ENCODE measurements at places on chromosomes 12 and 14.

GRCh38 chr12:1443421-1444141, 150.8 kb downstream of the FBXL14 start:
- no peak for DNase-seq

- DNase-seq, result no peak
Observed at GRCh38 chr12:29505122-29505521, 7.6 kb upstream of the OVCH1 start.

GRCh38 chr14:68042586-68043210, 223.1 kb downstream of the RAD51B start:
- DNase-seq, result no peak

GRCh38 chr14:56808383-56809269, 1.7 kb downstream of the OTX2 start:
- peak; percentile 65 for DNase-seq

- DNase-seq, result no peak
Observed at GRCh38 chr12:79140711-79141110, 276.1 kb downstream of the SYT1 start.

DNA sequence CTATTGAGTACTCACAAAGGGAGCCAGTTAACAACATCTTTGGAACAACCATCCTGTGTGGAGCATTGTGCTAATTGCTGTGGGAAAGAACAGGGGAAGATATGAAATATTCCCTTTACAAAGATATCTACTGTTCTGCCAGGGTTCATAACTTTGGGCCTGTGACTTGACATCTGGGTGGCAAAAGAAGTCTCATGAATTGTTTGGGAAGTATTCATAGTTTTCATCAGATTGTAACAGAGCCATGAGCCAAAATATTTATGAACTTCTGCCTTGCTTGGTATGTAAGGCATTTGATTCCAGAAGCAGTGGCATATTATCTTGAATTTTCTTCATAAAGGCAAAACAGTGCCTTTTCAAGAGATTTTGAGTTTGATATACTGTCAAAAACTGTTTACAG, 816.2 kb downstream of the DIO2 start:
- no peak for DNase-seq

DNA sequence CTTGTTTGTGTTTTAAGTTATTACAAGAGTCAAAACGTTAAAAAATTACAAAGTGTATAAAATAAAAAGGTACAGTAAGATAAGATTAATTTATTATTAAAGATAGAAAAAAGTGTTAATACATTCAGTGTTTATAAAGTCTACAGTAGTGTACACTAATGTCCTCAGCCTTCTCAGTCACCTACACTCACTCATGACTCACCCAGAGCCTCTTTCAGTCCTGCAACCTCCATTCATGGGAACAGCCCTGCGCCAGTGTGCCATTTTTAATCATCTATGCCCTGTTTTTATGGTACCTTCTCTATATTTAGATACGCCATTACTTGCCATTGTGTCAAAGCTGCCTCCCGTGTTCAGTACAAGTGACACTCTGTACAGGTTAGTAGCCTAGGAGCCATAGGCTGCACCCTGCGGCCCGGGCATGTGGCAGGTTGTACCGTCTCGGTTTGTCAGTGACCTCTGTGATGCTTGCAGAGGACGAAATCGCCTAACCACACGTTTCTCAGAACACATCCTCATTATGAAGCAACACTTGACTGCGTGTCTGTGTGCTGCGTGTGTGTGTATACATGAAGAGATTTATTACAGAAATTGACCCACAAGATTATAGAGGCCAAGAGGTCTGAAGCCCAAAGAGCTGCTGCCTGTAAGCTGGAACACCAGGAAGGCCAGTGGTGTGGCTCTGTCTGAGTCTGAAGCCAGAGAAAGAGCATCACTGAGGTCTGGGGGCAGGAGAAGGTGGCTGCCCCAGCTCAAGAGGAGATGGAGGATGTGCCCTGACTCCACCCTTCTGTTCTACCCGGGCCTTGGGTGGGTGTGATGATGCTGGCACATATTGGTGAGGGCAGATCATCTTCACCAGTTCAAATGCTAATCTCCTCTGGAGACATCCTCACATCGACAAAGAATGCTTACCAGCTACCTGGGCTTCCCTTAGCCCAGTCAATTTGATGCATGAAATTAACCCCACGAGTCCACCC, 116.6 kb upstream of the C14orf180 start:
- no peak for DNase-seq

- DNase-seq, result no peak
Observed at GRCh38 chr12:93500201-93500600, 32.9 kb downstream of the MRPL42 start.

- no peak for DNase-seq
Observed at GRCh38 chr14:68665131-68665530, 127.7 kb downstream of the ZFP36L1 start.

GRCh38 chr14:24309538-24310264, at the start of gene LTB4R2:
Gene LTB4R2 (plus strand): TSS chr14:24310140. CDS start chr14:24310665, 525 bp downstream.
- no peak for DNase-seq

DNA sequence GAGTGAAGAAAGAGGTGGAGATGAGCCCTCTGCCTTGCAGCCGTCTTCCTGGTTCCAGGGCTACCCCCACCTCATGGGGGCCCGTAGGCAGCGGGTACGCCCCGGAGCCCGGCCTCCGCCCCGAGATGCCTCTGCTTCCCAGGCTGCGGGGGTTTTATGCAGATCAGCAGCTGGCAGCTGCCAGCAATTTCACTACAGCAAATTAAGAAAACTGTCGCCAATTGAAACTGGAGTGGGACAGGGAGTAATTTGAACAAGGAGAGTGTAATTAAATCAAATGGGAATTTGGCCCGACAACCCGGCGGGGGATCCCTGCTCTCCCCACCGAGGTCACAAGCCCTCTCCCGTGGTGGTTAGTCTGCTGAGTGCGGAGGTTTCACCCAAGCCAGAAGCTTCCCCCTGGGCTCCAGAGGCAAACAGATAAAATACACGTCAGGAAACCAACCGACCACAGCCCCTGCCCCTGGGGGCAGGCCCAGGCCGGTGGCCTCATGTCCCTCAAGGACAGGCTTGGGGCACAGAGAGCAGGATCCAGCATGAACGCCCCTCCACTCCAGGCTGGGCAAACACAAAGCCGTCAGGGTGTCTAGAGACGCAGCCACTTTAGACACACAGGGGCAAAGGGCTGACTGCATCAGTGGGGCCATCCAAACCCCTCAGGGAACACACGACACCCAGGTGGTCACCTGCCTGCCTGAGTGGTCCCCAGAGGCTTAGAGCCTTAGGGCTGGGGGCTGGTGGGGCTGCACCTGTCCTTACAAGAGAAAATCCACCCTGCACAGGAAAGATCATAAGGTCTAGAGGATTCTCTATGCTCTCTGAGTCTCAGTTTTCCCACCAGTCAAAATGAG, 53.8 kb downstream of the TESC start:
- no peak for DNase-seq

DNA sequence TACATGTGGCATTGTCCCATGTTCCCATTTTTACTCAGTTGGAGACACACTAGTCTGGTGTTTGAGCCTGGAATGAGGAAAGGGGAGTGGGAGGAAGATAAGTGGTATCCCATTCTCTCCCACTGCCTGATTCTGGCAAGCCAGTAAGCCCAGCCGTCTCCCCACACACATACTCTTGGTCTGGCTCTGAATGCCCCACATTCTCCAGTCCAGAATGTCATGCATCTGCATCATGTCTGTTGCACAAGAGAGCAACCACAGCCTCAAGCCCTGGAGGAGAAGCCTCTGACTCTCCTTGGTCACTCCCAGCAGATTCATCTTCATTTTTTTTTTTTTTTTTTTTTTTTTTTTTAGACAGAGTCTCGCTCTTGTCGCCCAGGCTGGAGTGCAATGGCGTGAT, 48.0 kb downstream of the DRAM1 start:
- DNase-seq, result no peak

DNA sequence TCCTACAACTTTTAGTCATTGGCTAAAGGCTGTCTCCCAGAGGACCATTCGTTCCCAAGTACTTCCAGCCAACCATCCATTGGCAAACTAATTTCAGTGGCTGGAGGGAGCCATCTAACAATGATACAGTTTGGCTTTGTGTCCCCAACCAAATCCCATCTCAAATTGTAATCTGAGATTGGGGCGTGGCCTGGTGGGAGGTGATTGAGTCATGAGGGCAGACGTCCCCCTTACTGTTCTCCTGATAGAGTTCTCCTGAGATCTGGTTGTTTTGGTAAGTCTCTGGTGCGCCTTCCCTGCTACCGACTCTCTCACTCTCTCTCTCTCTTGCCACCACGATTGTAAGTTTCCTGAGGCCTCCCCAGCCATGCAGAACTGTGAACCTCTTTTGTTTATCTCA, 99.7 kb upstream of the FUT8 start:
- DNase-seq, result no peak

DNA sequence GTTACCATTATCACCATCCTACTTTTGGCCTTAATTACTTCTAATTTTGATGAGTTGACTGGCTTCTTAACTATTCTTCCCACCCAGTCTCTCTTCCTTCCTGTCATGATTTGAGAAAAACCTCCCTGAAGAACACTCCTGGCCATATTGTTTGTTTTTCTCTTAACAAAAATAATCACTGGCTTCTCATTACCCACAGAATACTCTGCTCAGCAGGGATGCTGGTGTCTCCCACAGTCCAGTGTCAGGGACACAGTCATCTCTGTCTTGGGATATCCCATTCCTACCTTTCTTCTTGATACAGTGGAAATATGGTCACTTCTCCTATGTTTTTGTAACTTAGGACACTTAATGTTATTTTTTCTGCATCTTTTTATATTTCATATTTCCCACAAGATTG, 103.7 kb downstream of the SRGAP1 start:
- no peak for DNase-seq

DNA sequence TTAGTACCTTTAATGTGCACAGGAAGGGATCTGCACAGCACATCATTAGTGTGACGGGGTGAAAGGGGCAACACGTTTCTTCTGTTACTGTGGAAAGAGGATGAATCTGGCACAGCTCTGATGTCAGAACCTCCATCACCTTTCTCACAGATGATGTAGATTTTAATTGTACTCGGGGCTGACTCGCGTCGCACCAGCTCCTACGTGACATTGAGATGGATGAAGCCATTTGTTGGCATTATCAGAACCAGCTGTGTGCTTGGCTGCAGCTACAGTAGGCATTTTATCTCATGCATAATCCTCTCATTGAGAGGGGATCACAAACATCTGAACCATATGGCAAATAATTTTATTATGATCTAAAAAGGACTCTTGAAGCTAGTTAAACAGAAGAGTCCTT, 173.6 kb downstream of the PDZRN4 start:
- DNase-seq, result no peak

DNA sequence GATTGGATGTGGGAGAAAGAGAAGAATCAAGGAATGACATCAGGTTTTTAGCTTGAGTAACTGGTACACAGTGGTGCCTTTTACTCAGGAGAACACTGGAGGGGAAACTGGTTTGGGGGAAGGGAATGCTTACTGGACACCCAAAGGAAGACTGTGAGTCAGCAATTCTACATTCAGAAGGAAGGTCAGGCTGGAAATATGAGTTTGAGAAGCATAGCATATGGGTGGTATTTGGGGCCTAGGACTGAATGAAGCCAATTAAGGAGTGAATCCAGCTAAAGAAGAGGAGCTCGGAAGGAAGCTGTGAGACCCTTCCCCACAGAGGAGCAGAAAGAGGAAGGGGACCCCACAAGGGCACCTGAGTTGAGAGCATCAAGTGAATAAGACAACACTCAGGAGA, 35.4 kb downstream of the DMAC2L start:
- no peak for DNase-seq

DNA sequence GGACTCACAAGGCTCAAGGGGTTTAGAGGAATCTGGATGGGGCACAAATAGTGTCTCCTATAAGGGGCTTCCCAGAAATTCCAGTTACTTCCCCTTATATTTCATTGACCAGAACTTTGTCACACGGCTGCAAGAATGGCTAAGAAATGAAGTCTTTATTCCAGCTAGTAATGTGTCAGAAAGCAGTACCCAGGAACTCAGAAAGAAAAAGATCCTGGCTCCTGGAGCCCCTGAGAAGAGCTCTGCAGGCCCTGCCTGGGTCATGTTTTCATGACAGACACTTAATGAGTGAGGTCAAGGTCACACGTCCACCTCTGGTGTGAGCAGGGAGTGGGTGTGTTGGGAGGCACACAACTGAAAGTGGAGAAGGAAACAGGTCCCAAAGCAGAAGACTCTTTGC, 17.8 kb downstream of the KCNK13 start:
- no peak for DNase-seq

GRCh38 chr12:56677680-56678079, 10.4 kb downstream of the PTGES3 start:
- DNase-seq, result no peak

DNA sequence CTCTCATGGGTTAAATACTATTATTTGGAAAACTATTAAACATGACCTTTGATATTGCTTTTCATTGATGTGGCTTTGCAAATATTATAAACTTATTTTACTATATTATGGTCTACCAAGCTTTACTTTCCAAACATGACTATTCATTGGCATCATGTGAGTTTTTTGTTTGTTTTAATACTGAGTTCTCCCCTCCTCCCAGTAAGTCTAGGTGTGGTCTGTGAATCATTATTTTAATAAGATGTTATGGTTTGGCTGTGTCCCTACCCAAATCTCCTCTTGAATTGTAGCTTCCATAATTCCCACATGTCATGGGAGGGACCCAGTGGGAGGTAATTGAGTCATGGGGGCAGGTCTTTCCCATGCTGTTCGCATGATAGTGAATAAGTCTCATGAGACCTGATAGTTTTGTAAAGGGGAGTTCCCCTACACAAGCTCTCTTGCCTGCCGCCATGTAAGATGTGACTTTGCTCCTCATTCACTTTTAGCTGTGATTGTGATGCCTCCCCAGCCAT, 80.0 kb downstream of the BORCS5 start:
- DNase-seq, result no peak

GRCh38 chr12:109250523-109250922, 58.6 kb downstream of the FOXN4 start:
- no peak for DNase-seq

GRCh38 chr14:39442293-39442692, 10.1 kb upstream of the FBXO33 start:
- DNase-seq, result no peak

DNA sequence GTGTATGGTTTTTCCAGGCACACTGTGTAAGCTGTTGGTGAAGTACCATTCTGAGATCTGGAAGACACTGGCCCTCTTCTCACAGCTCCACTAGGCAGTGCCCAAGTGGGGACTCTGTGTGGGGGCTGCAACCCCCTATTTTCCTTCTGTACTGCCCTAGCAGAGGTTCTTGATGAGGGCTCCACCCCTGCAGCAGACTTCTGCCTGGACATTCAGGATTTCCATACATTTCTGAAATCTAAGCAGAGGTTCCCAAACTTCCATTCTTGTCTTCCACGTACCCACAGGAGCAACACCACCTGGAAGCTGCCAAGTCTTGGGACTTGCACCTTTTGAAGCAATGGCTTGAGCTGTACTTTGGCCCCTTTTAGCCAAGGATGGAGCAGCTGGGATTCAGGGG, 85.2 kb upstream of the PRMT8 start:
- no peak for DNase-seq
